Activated CD4-positive, alpha-beta T cell treated with anti-CD3 and anti-CD28 coated beads for 36 hours (primary cell): ENCODE measurements at places on chromosomes 11 and 22.

GRCh38 chr11:47020793-47021526 lies 84.4 kb downstream of the CSTPP1 start:
- DNase-seq, result no peak

- DNase-seq, result no peak
Observed at GRCh38 chr22:24289114-24289513, 18.5 kb downstream of the SPECC1L start.

GRCh38 chr11:23022854-23023253 lies 162.6 kb upstream of the CCDC179 start:
- no peak for DNase-seq

- DNase-seq, result no peak
Observed at GRCh38 chr22:31262312-31263133, 29.8 kb downstream of the PIK3IP1 start.

DNA sequence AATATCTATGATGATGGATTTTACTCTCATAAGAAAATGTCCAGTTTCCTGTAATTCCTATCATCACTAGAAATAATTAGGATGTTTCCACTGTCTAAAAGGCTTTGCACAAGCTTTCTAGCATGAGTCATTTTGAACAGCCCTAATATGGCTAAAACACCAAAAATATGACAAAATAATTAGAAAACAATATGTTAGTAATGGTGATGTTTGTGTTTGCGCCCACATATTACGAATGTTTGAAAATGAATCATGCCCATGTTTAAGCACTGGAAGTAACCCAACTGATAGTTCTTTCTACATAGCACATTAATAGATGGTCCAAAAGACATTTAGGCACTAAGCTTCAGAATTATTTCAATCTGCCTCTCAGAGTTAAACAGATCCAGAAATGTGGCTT lies 96.0 kb downstream of the TRPC6 start:
- DNase-seq, result no peak
